Kidney (tissue), 22 donors: ENCODE measurements at places on chromosomes 7 and 10.

GRCh38 chr7:86961686-86962085 is 97.8 kb downstream of the ELAPOR2 start:
- DNase-seq, result no peak

- DNase-seq, result no peak
Measured at GRCh38 chr7:12161146-12161545, 49.9 kb upstream of the TMEM106B start.

GRCh38 chr10:8181496-8182157 is 127.1 kb downstream of the GATA3 start:
- no peak for DNase-seq

DNA sequence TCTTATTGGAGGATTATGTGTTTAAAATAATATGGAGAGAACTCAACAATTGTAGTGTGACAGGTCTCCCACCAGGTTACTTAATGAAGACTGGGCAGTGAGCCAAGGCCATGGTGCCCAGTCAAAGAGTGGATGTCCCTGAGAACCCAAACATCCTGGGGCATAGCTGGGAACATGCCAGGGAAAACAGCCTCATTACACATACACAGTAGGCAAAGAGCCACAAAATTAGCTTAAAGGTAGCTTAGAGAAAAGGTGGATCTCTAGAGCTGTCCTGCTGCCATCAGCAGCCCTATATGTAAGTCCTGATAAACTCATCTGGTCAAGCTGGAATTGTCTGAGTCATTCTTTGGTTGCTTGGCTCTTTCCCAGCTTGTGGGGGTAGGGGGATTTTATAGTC is 287.8 kb downstream of the PHF14 start:
- no peak for DNase-seq

DNA sequence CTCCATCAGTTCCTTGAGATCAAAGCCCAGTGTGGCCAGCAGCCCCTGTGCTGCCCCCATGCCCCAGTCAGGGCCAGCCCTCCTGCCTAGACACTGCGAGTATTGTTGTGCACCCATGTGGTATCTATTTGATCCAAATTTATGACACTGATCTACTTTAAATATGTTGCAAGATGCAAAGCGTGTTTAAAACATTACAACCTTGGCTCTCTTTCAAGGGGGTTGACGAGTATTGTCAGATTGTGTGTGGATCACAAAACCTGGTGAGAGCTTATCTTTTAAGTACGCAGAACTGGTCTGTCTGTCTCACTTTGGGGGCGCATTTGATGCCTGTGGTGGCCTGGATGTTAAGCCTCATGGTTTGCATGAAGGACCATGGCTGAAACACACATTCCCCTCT is 108.9 kb downstream of the COL13A1 start:
- no peak for DNase-seq

DNA sequence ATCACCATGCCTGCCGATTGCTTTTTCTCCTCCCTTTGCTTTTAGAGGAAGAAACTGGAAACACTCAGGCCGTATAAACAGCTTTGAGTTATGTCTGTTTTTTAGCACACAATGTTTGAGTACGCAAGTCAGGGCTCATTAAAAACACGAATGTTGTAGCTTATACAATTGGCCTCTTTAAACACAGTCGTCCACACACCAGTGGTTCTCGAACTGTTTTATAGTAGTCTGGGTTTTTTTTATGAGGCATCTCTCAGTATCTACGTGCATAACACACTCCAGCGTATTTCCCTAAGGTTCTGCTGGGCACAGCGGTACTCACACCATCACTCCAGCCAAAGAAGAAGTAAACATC is 13.4 kb upstream of the CARD11 start:
- DNase-seq, result no peak

DNA sequence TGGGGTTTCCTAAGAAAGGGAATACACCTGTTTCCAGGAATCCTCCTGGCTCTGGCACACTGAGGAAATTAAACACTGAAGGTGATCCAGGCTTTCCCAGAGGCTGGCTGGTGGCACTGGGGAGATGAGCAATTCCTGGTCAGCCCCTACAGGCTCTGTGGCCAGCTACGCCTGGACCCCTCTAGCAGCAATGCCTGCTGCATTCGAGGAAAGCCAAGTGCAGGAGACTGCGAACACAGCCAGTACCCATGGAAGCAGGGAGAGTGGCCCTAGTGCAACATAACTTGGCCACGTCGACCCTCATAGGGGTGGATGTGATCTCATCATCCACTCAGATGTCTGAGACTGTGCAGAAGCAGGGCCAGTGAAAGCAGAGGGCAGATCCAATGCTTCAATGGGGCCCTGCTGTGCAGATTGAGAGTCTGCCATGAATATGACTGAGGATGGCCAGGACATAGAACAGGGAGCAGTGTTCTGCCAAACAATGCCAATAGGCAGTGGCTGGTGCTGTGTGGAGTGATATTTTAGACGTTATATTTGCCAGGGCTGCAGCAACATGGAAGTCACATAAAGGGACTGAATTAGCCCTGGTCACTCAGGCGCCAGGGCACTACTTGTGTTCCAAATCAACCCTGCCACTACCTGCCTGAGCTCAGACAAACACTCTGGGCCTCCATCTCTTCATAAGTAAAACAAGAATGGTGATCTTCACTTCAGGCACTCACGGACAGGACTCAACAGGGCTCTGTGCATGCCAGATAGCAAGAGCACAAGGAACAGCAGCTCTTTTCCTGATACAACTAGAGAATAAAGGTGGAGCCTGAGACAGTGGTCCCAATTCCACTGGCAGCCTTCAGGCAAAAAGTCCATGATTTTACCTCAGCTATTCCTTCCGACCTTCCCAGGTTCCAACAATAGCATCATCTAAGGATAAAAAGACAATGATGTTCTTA is 2.4 kb downstream of the ZNF488 start:
- DNase-seq, result no peak

DNA sequence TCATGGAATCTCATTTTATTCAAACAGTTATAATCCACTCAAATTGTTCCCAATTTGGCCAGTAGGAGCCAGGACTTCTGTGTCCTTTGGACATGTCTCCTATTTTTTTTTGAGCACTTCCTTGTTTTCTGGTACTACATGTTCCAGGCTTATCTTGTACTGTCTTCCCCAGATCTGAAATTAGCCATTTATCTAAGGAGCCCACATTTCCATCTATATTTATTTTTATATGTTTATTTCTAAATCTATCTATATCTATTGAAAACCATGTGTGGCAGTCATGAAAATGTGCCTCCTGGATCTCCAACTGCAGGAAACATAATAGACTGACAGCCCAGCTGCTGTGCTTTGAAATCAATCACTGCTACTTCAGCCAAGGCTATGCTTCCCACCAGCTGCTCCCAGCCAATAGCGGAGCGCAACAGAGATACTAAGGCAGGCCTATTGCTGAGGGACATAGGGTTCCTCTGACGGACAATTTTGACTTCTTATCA is 147.1 kb downstream of the LRRC4 start:
- DNase-seq, result no peak

- no peak for DNase-seq
Measured at GRCh38 chr7:29416938-29417305, 146.7 kb upstream of the PRR15 start.

GRCh38 chr7:114663502-114663901 is 248.9 kb downstream of the FOXP2 start:
- DNase-seq, result no peak

GRCh38 chr7:4799508-4800268 is 24.3 kb downstream of the AP5Z1 start:
- no peak for DNase-seq

DNA sequence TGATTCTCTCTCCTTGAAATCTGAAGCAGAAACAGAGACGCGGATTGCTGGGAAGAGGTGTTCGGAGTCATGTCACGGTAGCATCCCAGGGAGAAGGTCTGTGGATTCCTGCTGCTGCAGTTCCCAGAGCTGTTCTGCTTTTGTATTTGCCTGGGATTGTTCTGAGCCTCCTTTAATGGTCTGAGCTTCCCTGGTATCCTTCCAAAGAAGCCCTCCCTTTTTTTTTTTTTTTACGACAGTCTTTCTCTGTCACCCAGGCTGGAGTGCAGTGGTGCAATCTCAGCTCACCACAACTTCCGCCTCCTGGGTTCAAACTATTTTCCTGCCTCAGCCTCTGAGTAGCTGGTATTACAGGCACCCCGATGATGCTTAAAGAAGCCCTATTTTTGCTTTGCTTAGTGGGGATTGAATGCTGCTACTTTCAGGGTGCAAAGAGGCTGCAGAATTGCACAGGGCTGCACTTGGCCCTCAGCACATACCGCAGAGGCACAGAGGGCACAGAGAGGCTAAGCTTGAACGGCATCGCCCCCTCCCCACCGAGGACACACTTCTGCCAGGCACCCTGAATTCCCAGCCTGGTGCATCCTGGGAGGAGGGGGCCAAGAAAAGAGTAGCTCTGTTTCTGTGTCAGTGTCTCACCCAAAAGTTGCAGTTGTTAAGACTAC is 208.6 kb upstream of the GALNT17 start:
- peak; percentile 25 for DNase-seq

DNA sequence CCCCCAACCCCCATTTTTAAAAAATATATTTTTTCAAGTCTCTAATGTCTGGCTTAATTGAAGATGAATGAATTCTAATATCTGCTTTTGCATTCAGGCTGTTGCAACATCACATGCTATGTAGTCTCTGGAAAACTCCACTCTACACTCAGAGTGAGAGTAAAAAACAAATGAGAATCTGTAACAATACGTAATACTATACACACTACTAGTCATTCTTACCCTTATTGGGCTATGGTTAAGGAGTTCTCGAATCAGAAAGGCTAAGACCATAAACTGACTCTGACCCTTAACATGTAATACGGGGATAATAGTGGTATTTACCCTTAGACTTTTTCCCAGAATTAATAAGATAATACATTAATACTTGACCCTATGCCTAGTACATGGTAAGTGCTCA is 42.9 kb upstream of the TMEM168 start:
- DNase-seq, result no peak

DNA sequence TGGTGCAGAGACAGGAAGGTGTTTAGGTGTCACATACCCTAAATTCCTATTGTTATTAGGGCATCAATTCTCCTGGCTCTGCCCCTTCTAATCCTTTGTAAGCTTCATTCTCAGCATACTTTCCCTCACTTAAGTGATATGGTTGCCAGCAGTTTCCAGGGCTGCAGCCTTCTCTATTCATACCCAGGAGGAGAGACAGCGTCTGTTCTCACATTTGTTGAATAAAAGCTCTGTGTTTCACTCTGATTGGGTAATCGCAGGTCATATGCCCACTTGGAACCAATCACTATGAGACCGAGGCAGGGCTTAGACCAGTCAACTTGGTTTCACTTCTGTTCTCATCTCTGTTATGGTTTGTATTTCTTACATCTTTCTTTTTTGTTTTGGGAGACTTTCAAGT is 109.6 kb upstream of the MTPN start:
- peak; percentile 73 for DNase-seq

DNA sequence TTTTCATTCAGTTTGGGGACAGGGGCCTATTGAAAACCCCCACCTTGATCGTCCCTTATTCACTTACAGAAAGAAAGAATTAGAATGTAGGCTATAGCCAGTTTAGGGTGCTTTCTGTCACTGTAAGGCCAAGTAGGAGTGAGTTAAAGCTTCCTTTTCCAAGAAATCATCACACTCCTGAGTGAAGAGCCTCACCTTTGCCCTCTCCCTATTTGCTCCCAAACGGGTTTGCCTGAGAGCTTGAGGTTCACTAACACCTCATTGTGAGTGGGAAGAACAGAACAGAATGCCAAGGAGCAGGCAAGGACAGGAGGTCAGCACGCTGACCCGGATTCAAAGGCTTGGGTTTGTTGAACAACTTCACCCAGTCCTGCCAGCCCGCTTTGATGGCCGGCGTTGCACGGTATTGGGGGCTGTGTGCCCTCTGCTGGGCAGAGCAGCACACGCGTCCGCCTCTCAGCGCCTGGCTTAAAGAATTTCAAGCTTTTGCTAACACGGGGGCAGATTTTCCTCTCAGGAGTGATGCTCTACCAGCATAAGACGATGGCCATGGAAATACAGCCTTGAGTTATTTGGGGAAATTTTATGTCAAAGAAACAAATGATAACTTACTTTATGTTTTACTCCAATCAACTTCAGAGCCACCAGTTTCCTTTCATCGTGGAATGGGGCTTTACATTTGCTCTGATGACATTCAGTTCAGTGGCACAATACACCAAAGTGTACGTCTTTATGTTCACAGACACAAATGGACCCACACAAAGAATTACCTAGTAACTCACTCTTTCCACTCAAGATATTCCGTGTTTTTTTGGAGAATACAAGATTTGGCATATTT is 470.0 kb downstream of the SUGCT start:
- peak; percentile 55 for DNase-seq

DNA sequence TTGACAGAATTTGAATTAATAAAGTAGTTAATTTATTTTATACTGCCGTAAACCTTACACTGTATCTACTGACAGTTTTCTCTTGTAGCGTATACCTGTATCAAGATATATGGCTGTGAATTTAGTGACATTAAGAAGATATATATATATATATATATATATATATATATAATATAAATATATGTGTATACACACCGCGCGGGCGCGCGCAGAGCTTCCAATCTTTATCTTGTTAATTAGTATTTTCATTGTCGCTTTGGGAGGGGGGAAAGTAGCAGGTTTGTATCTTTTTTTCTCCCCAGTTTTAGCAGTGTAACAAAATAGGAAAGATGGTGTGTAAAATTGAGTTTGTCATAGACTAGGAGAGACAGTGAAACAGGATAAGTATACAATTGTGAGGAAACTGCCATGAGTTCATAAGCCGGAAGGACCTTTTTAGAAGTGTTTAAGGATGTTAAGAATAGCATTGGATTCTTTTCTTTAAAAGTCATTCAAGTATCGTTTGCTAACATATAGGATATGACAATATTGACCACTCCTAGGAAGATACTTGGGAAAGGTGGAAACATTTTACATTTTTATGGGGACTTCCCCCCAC is 2.0 kb downstream of the PLEKHA1 start:
- no peak for DNase-seq

GRCh38 chr7:48102530-48102929 is 13.5 kb downstream of the UPP1 start:
- DNase-seq, result no peak

- DNase-seq, result no peak
Measured at GRCh38 chr10:63965846-63966245, 444.6 kb downstream of the REEP3 start.

DNA sequence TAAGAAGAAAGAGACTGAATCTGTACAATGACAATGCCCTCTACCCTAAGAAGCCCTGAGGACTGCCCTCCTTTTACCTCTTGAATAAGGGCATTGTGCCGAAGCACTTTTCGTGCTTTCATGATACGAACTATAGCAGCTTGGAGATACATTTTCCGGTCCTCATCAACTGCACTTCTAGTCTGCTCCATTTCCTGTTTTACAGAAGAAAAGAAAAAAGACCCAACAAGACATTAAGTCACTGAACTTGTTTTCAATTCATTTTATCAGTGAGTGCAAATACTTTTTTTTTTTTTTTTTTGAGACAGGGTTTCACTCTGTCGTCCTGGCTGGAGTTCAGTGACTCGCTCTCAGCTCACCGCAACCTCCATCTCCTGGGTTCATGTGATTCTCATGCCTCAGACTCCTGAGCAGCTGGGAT is 78.4 kb downstream of the CUL2 start:
- no peak for DNase-seq

- peak; percentile 89 for DNase-seq
Measured at GRCh38 chr10:127441350-127442219, 107.5 kb upstream of the NPS start.

- peak; percentile 41 for DNase-seq
Measured at GRCh38 chr7:153386556-153386955, 627.0 kb downstream of the ACTR3B start.

- peak; percentile 4 for DNase-seq
Measured at GRCh38 chr7:106659166-106659962, 1.6 kb downstream of the CCDC71L start.

- no peak for DNase-seq
Measured at GRCh38 chr10:121461307-121461706, 136.9 kb downstream of the FGFR2 start.

- DNase-seq, result no peak
Measured at GRCh38 chr10:57222603-57223002, 861.5 kb upstream of the ZWINT start.
